ENCODE measurements at places on chromosomes 2 and 18. TPM values are rescaled to one million over a fixed set of nuclear protein-coding genes. Genes with fewer than 3 reads are reported as not detected.

The DNAH7 gene
- total RNA-seq: 0.14 TPM

The IKZF2 gene
- 4.1 TPM for total RNA-seq

The TUBA4B gene
- total RNA-seq: not detected

The LYG1 gene
- 0.78 TPM for total RNA-seq

The C1QL2 gene
- not detected for total RNA-seq

Data from nasal cavity respiratory epithelium epithelial cell of viscerocranial mucosa (primary cell).